ENCODE measurements at places on chromosomes 2 and 18.

GRCh38 chr18:79776674-79777073 is 21.1 kb upstream of the KCNG2 start:
- no peak for DNase-seq

DNA sequence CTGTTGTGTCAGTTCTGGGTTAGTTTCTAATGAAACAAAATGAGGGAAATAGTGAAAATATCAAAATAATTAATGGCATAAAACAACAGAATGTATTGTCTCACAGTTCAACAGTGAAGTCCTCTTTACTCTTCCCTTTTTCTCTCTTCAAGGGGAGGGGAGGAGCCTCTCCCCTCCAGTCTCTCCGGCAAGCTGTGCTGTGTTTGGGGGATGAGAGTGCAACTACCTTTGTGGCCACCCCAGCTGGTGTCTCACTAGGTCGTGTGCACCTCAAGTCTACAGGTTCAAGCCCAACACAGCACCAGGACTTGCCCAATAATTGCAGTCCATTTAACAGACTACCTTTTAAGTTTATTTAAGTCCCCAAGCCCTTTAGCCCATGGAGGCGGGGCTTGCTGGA is 271.7 kb upstream of the DOK6 start:
- no peak for DNase-seq

DNA sequence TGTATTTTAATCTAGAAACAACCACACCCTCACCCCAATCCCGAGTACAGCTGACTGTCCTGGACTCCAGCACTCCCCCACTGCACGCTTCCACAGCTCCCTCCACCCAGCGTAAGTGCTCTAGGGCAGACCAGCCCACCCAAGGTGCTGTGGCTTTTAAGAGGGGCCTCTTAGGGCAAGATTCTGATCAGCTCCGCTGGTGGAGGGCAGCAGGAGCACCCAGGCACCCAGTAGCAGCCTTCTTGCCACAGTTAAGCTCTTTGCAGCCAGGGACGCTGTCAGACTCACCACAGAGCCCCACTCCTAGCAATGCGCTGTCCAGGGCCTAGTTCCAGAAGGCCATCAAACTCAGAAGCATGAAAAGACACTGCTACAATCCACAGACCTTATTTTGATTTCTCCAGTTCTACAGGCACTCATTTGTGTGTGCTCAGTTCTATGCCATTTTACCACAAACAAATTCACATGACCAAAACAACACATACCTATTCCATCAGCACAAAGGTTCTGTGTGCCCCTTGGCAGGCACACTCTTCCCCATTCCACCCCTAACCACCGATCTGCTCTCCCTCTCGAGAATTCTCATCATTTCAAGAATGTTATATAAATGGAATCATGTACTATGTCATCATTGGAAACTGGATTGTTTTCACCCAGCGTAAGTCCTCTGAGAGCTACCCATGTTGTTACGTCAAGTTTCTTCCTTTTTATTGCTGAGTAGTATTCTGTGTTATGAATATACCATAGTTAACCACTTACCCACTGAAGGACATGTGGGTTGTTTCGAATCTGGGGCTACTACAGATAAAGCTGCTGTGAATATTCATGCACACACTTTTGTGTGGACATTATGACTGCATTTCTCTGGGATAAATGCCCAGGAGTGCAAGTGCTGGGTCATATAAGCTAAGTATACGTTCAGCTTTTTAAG is 40.4 kb downstream of the PTPN2 start:
- DNase-seq = no peak

DNA sequence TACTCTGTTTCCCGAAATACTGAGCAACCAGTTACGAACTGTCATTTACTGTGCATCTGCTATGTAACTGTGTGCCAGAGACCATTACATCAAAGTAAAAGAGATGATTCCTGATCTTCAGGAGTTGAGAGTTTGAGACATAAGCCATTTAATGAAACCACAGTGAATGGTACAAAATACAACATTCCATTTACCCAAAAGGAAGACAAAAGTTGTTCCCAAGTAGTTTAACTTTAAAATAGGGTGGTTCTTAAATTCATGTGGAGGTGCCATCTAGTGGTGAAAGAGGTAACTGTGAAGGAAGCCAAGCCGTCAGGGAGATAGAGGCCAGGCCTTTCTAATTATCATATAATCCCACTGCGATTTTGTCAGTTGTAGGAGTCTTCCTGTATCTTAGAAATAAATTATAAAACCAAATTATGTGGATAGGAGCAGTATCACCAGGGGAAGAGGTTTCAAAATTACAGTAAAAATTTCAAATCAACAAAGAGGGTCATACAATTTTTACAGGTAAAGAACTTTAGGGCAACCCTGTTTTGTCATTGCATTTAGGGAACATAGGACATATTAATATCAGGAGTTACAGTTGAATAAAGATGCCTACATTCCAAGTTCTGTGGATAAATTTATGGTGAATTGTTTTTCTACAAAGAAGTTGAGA is 67.7 kb downstream of the EPAS1 start:
- DNase-seq = peak; percentile 67

GRCh38 chr2:98875081-98875728 is 60.8 kb downstream of the CRACDL start:
- DNase-seq = peak; percentile 8

DNA sequence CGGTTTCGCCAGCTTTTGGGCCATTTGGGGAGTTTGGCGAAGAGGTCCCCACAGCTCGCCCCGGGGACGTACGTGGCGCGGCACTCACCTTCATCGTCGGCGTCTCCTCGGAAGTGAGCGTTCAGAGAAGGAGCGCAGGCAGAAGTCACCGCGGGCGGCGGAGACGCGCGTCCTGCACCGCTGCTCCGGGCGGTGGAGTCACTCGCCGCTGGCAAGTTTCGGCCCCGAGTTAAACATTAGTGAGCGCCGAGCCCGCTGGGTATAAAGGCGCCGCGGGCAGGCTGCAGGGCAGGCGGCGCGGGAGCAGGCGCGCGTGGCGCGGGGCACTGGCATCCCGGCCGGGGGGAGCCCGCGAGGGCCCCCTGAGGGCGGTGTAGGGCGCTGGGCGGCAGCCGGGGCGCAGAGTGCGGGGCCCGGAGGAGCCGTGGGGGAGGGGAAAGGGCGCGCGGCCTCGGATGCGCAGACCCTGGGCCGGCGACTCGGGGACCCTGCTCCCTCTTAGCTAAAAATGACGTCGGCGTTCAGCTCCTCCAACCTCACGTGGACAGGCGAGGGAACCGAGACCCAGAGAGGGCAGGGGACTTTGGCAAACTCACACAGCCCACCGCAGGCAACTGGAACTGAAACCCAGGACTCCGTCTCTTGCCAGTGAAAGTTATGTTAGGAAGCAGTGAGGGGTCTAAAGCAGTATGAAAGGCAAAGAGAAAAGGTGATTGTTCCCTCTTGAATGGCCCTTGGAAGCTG is at the start of gene DPP4:
Gene DPP4 (minus strand): TSS at position 328 of the 744 bp plus-strand sequence. CDS start 234 bp downstream, at position 94.
- peak; percentile 71 for DNase-seq

DNA sequence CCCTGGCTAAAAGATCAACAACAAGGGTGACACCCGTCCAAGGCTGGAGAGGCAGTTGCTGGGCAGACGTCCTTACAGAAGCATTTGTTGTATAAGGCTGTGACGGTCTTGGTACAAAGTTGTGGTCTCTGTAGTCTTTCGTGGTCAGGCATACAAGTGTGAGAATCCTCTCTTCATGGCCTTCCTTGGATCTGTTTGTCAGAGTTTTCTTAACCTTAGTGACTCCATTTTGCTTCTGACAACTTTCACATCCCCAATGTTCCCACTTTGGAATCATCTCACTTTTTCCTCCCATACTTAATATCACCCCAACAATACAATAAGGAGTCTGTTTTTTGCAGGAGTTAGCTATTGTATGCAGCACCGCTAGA is 72.7 kb upstream of the ZCCHC2 start:
- no peak for DNase-seq

DNA sequence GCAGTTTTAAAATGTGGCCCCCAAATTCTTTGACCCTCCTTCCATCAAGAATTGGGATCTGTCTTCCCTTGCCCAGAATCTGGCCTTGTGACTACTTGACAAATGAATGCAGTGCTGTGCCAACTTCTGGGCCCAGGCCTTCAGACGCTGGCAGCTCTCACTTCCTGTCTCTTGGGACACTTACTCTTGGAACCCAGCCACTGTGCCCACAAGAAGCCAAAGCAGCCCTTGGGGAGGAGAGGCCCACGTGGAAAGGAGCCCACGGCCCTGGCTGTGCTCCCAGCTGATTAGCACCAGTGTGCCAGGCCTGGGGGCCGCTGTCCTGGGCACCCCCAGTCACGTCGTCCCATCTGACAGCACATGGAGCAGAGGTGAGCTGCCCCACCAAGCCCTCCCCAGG is 56.6 kb downstream of the RPL37A start:
- no peak for DNase-seq

DNA sequence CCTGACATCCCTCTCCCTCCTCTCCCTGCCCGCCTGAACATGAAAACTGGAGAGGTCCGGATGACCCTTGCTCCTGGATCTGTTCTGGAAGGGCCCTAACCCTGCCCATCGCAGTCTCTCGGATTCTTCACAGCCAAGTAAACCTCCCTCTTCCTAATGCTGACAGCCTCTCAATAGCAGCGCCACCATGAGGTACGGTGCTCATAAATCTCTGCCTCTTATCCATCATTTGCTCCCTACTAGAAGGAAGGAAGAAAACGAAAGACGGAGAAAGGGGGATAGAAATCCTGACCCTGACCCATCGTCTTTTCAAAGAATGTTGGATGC is 257.9 kb downstream of the BCL11A start:
- no peak for DNase-seq

DNA sequence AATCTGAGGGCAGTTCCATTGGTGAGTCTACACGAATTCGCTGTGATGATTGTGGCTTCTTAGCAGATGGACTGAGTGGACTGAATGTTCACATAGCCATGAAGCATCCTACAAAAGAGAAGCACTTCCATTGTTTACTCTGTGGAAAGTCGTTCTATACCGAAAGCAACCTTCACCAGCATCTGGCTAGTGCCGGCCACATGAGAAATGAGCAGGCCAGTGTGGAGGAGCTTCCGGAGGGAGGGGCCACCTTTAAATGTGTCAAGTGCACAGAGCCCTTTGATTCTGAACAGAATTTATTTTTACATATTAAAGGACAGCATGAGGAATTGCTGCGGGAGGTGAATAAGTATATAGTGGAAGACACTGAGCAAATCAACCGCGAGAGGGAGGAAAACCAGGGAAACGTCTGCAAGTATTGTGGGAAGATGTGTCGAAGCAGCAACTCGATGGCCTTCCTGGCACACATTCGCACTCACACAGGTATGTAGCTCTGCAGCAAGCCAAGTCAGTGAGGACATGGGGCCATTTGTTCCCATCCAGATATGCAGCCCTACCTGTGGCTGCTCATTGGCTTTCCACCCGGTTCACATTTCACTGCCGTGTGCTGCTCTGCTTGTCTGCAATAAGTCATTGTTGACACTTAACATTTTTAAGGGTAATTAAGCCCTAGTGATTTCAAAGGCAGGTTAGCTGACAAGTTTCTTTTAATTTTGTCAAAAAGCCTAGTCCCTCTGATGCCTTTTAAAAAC is 37.7 kb downstream of the ZNF407 start:
- DNase-seq = no peak

GRCh38 chr2:225468131-225468530 is 68.6 kb downstream of the NYAP2 start:
- DNase-seq = no peak

GRCh38 chr2:85444629-85445172 is 26.2 kb downstream of the SH2D6 start:
- peak; percentile 44 for DNase-seq

GRCh38 chr2:39568561-39569006 is 97.1 kb upstream of the TMEM178A start:
- peak; percentile 79 for DNase-seq

- DNase-seq = no peak
Observed at GRCh38 chr2:3009005-3009404, 368.6 kb downstream of the EIPR1 start.

DNA sequence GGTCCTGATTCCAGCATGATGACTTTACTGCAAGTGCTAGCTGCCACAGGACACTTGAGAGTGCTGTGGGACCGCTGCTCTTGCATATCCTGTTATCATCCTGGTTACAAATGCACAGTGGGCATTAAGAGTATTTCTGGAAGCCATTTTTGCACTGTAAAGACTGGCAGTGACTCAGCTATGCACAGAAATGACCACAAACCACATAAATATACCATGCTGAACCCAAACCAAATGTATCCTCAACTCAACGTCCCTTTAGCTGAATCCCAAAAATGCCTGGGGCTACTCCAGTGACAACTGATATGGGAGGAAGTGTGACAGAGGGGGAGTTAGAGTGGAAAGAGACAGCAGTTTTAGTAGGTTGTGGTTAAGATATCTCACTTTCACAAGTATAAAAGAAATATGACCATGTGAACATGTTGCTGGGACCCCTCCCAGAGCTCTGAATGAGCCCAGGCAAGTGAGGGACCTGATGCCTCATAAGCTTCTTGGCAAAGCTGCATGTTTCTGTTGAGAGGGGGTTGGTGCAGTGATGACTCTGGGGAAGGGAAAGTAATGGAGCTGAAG is 37.3 kb downstream of the RHBDD1 start:
- no peak for DNase-seq

DNA sequence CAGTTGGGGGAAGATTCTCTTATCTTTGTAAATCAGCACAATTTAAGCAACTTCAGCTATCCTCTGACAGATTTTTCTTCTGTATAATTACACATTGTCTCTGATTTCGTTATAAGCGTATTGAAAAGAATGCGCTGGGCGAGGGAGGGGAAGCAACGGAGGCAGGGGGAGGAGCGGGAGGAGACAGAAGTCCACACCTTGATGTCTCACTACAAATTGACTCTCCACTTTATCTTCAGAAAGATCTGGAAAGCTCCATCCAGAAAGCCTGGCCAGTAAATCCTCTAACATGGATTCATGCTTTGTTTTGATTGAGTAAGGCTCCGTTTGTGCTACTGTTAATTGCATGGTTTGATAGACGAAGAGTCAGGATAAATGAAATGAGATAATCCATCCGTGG is 76.6 kb downstream of the SMIM21 start:
- no peak for DNase-seq

DNA sequence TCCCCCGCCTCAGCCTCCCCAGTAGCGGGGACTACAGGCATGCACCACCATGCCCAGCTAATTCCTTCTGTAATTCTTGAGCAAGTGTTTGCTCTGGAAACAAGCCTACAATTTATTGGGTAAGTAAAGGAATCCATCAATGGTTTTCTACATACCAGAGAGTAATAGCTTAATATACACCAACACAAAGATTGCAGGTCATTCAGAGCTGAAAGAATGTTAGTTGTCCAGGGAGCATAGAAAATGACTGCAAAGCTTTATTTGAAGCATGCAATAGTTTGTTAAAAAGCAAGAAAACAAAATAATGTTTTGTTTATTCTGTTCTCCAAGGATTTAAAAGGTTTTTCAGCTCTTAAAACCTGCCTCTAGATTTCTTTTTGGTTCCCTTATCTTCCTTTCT is 5.6 kb downstream of the IDH1 start:
- DNase-seq = no peak

All from AG20443 (cell line).